ENCODE measurements at places on chromosomes 12 and 14.

DNA sequence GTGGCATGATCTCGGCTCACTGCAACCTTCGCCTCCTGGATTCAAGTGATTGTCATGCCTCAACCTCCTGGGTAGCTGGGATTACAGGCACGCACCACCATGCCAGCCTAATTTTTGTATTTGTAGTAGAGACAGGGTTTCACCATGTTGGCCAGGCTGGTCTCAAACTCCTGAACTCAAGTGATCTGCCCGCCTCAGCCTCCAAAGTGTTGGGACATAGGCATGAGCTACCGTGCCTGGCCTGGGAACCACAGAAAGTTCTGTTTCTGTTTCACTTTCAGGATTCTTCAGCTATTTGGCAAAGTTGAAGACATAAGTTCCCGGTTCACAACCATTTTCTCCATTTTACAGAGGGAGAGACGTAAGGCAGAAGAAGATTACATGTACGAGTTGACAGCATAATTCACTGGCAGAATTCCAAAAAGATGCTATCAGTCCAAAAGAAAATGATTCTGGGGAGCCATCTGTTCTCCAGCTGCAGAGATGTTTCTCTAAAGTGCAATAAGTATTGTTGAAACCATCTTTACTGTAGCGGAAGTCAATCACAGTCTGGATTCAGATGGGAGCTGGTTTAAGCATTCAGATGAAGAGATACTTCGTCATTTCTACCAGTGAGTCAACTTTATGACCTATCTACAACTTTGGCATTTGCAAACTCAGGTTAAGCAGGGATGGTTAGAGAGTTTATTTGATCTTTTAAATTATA lies 8.1 kb upstream of the RNF34 start:
- no peak for DNase-seq

- no peak for DNase-seq
Observed at GRCh38 chr12:47015381-47015780, 64.0 kb upstream of the PCED1B start.

DNA sequence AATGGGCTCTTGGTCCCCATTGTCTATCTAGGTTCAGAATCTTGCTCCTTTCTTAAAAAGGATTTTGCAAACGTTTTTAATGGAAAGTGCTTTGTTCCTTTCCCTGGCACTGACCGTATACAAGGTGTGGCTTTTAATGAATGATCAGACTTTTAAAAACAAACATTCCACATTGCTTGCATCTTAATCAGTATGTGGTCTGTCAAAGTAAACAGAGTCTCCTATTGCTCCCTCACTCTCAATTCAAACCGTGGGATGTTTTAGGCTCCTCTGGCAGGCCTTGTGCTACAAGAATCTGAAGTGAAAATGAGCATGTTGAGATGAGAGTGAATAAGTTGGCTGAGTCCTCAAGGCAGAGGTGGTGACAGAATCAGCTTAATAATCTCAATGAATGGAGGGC lies 107.0 kb downstream of the VRK1 start:
- DNase-seq = no peak

- DNase-seq = no peak
Observed at GRCh38 chr12:98418357-98419075, 96.9 kb upstream of the TMPO start.

DNA sequence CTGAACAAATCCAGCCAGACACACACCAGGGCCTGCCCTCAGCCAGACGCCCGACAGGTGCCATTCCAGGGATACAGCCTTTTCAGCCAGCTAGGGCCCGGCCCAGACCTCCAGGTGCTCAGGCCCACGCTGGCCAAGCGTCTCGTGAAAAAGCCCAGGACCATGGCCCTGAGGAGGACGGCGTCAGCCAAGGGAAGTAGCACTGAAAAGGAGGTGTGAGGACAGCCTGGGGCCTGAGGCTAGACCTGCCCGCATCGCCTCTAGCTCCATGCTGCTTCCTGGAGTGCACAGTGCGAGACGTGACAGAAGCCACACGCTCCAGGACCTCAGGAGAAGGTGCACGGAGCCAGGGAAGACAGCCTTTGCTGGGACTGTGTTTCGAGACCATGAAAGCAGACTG lies 29.8 kb downstream of the GOLGA3 start:
- no peak for DNase-seq

- no peak for DNase-seq
Observed at GRCh38 chr14:61089126-61089750, 108.2 kb downstream of the SLC38A6 start.

GRCh38 chr14:103225476-103225875 lies 102.2 kb downstream of the TNFAIP2 start:
- no peak for DNase-seq

DNA sequence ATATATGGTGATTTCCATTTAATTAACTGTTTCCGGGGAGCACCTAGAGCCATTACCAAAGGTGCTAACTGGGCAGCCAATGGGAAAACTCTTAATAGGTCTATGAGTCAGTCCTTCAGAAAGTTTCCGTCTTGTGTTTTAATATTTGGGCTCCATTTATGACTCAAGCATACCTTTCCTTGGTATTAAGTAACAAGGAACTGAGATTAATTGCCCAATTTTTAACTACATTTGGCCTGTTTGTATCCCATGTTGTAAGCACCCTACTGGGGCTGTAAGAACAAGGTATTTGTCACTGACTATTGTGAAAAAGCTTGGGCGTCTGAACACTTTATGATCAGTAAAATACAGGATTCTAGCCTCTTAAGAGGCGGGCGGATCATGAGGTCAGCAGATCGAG lies 62.8 kb upstream of the FOXN3 start:
- DNase-seq = no peak

DNA sequence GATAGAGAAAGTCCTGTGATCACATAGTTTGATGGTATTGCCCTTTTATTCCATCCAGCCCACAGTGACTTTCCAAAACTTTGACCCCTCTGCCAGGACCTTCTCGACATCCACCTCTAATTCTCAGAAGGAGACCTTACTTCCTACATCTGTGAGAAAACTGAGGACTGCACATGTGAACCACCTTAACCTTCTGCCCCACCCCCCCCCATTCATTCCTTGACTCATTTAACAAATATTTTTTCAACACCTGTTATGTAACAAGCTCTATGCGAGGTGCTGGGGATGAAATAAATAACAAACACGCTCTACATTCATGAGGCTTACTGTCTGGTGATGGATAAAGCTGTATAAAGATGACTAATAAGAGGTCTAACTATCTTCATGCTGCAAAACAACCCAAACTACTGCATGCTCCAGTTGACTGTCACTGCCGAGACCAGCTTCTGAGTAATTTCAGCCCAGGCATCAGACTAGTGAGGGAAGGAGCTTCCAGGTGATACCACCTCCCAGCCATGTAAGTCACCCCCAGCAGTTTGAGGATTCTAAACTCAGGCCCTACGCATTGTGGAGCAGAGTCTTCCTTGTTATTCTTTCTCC lies 1.9 kb upstream of the HAL start:
- no peak for DNase-seq

GRCh38 chr12:91007531-91008290 lies 2.9 kb upstream of the EPYC start:
- DNase-seq = no peak

- no peak for DNase-seq
Observed at GRCh38 chr14:77245820-77246219, 25.2 kb downstream of the NGB start.

DNA sequence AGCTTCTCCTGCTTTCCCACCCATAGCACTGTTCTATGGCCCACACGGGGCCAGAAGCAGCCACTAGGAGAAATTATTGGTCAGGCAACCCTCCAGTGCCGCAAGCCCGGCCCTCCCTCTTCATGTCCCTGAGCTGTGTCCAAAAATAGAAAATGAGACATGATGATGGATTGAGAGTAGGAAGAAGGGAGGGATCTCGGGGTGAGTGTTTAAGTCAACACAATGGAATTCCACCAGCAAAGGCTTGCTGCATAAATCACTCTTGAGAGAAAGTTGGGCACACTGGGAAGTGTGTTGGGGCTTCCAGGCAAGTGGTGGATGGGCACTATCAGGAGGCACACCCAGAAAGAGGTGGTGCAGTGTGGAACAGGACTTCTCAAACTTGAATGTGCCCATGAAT lies 94.2 kb downstream of the LLPH start:
- DNase-seq = no peak

DNA sequence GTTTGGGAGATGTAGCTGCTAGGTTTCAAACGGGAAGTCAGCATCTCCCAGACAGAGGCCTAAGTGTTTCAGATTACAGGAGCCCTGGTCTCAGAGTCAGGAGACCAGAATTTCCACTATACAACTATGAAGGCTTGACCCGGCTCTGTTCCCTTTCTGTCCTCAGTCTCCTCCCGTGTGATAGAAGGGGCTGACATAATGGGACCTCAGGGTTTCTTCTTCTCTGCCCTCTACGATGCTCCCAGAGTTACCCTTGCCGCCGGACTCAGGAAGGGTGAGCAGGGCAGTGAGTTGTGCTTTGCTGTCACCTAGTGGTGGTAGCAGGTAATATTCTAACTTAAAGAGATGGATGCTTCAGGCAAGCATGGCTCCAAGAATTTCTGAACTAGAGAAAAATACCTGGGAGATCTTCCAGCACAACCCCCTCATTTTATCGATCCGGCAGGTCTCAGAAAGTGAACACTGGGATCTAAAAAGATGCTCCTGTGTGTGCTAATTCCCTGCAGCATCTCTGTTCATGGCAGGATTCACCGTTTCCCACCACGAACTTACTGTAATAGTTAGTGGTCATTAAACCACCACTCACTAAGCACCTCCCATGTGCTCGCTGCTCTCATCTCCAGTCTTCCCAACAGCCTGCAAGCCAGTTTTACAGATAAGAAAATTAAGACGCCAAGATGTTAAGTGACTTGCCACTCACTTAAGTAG lies 84.4 kb downstream of the VWF start:
- peak; percentile 33 for DNase-seq

GRCh38 chr12:50979369-50980052 lies 27.2 kb downstream of the HIGD1C start:
- DNase-seq = no peak

GRCh38 chr12:131415781-131416180 lies 295.1 kb upstream of the SFSWAP start:
- no peak for DNase-seq

- DNase-seq = no peak
Observed at GRCh38 chr12:21234395-21234794, 100.3 kb downstream of the SLCO1A2 start.

- DNase-seq = no peak
Observed at GRCh38 chr12:3113671-3114325, 36.6 kb downstream of the TSPAN9 start.

GRCh38 chr14:93785423-93785822 lies 2.9 kb downstream of the PRIMA1 start:
- no peak for DNase-seq

DNA sequence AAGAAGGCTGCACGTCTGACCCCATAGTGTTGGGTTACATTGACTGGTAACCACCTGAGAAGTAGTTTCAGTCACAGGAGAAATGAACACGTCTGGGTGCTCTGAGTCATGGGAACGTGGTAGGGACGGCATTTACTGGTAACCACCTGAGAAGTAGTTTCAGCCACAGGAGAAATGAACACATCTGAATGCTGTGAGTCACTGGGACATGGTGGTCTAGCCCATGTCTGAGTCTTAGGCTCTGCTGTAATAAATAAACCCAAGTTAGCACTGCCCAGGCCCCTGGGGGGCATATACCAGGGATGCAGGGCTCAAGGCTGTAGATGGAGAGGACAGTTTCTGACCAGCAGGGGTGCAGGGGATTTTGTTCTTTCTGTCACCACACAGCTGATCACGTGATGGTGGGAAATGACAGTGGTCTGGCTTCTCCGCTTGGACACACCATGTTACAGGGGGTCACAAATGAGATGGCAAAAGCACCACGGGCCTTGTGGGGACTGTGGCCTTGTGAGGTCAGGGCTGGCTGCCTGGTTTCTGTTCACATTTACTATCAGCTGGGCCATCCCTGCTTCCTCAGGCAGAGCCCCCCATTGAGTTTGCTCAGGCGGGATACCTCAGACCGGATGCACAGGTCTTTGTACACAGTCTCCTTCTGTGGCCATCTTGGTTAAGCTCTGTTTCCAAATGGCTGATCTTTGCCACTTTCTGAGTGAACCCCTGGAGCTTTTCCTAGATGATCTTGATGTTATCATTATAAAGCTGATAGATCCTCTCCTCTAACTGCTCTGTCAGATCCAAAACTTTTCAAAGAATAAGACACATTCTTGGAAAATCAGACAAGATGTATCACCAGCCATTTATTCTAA lies 9.8 kb upstream of the C12orf42 start:
- DNase-seq = no peak

DNA sequence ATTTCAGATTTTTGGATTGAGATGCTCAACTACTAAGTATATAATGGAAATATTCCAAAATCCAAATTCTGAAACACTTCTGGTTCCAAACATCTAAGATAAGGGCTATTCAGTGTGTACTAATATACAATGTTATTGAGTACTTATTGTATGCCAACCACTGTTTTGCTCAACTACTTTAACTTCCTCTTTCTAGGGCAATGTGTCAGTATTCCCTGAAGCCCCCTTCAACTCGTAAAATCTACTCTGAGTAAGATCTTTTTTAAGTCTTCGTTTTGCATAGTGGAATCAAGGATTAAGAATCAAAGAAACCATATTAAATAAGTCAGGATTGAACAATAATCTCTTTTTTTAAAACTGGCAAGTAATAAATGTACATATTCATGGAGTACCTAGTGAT lies 45.5 kb downstream of the SPATA7 start:
- no peak for DNase-seq

- no peak for DNase-seq
Observed at GRCh38 chr14:58717813-58718212, 80.1 kb downstream of the DACT1 start.

GRCh38 chr12:12673296-12673695 lies 22.7 kb downstream of the GPR19 start:
- no peak for DNase-seq

DNA sequence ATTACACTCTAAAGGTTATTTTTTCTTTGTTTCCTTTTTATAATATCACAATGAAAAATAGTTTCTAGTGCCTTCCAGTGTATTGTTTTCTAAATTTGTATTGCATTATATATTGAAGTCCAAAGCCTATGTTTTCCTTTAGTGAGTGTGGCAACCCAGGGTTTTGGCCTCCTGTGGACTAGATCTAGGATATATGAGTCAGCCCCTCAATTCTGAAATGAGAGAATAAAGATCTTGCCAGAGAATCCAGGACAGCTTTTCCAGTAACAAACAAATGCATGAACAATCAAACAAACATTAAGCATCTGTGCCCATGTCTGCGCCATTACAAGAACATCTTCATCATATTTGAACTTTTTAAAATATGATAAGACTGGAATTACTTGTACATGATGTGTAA lies 70.7 kb upstream of the SSTR1 start:
- DNase-seq = no peak

- no peak for DNase-seq
Observed at GRCh38 chr12:18313306-18313705, 52.0 kb downstream of the PIK3C2G start.

DNA sequence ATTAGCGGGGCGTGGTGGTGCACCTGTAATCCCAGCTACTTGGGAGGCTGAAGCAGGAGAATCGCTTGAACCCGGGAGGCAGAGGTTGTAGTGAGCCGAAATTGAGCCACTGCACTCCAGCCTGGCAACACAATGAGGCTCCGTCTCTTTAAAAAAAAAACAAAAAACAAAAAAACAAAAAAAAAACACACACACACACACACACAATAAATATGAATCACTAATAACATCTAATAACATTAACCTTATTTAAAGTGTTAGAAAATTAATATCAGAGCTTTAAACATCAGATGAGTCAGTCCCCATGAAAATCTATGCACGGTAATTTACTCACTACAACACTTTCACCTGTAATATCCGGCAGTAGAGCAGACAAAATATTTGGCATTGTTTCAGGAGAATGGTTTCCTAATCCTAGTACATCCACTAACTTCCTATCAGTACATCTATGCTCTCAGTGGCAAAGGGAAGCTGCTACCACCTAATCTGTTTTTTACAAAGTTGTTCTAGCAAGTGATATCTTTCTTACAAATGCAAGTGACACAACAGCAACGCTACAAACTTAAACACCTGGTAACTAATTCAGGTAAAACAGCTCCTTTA lies 36.2 kb downstream of the MED13L start:
- no peak for DNase-seq
